Panc1 (cell line): ENCODE measurements at places on chromosomes 6 and 20. TPM values are rescaled to one million over a fixed set of nuclear protein-coding genes. Genes with fewer than 3 reads are reported as not detected.

CST4 gene
- total RNA-seq = not detected

NFYA gene
- 34.7 TPM for total RNA-seq

CRISP3 gene
- total RNA-seq = not detected

RNF182 gene
- total RNA-seq = 22.2 TPM

GRCh38 chr6:154251116-154251515 lies 105.5 kb downstream of the IPCEF1 start:
- 0 out of 2 replicates have a peak, but pooled peaks cover 2% of the 10 kb centered on the region for H3K27me3 ChIP-seq
- no peaks in the 10 kb centered on the region for H3K4me1 ChIP-seq
- no peak for DNase-seq
- H3K27ac ChIP-seq = no peak overlapping the region
- no peak overlapping the region for H3K4me3 ChIP-seq

DNA sequence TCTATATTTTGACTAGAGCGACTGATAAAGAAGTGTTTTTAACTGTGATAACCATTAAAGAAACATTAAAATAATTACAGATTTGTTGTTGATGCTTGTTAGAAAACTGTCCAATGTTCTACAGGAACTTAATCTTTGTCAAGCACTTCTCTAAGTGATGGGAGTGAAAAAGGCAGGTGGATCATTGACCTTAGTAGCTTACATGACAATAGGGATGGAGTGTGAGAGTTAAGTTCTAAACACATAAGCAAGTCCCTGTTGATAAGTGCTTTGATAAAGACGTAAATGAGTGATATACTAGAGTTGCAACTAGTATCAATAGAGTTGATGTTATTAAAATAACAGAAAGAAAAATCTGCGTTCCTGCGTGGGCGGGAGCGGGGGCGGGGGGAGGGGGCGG lies 931.5 kb upstream of the EPHA7 start:
- H3K27me3 ChIP-seq = no peaks in the 10 kb centered on the region
- H3K4me1 ChIP-seq = no peaks in the 10 kb centered on the region
- no peak overlapping the region for H3K4me3 ChIP-seq
- H3K27ac ChIP-seq = no peak overlapping the region
- H3K36me3 ChIP-seq = no peaks in the 10 kb centered on the region

DNA sequence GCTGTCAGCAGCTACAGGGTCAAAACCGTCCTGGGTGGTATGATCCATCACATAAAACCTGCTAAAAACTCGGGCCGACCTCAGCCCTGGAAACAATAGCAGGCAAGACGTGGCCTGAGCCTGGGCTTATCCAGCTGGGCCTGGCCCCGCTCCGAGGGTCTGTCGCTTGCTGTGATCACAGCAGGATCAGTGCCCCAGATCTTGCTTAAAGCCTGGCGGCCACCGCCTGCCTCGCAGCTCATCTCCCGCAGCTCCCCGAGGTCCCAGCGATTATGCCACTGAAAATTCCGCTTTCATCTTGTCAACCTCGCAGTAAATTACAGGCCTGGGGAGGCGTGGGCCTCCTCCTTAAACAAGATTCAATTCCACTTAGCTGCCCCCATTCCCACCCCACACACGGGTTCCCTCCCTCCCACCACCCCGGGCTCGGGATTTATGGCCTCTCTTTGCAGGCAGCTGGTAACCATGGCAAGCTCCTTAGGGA lies 40.1 kb downstream of the CDH22 start:
- H3K4me3 ChIP-seq = no peak overlapping the region
- H3K27ac ChIP-seq = no peak overlapping the region
- DNase-seq = no peak
- peaks cover 7% of the 10 kb centered on the region for H3K27me3 ChIP-seq
- H3K36me3 ChIP-seq = no peaks in the 10 kb centered on the region
- no peaks in the 10 kb centered on the region for H3K4me1 ChIP-seq

DNA sequence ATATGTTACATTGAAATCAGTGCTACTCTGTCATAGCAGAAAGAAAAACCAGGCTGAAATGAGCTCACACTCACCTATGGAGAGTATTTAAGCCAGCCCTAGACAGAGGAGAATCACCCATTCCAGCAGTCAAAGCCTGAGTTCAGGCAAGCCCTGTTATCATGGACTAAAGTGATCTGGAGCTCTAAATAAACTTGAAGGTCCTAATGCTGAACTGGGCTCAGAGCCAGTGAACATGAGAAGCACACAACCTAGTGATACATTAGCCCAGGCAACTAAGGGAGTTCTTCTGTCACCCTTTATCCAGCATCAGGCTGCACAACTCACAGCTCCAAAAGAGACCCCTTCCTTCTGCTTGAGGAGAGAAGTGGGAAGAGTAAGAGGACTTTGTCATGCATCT lies 425.0 kb downstream of the COL12A1 start:
- no peak overlapping the region for H3K4me3 ChIP-seq
- DNase-seq = no peak
- no peaks in the 10 kb centered on the region for H3K27me3 ChIP-seq
- H3K27ac ChIP-seq = no peak overlapping the region
- no peaks in the 10 kb centered on the region for H3K4me1 ChIP-seq
- H3K36me3 ChIP-seq = no peaks in the 10 kb centered on the region

DNA sequence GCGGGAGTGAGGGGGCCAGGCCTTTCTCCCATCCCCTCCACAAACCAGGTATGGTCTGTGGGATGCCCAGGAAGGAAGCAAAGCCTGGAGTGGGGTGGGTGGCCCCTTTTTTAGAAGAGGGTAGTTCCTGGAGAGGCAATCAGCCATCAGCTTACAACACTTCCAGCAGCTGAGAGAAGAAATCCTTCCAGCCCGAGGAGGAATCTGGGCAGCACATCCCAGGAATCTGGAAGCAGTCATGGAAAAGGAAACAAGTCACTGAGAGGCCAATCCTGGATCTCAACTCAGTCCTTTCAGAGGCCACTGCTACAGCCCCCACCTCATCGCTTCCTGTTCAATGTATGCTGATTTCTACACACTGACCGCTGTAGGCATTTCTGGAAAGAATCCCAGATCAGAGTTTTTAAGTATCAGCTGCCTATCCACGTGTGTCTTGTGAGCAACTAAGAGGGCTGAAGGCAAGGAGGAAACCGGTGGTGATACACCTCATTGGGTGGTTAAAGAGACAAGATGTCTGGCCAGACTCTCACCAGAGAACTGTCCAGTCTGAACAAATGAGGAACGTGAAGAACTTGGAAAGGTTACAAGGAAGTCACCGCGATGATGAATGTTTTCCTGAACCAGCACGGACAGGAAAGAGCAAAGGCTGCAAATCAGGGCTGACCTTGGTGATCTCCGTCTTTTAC lies 92.9 kb upstream of the SHLD1 start:
- H3K27me3 ChIP-seq = no peaks in the 10 kb centered on the region
- H3K27ac ChIP-seq = peak overlapping the region; percentile 35
- H3K4me3 ChIP-seq = peak overlapping the region; percentile 26; the same call in 1 of the 2 replicates
- DNase-seq = peak; percentile 76
- no peaks in the 10 kb centered on the region for H3K36me3 ChIP-seq

DNA sequence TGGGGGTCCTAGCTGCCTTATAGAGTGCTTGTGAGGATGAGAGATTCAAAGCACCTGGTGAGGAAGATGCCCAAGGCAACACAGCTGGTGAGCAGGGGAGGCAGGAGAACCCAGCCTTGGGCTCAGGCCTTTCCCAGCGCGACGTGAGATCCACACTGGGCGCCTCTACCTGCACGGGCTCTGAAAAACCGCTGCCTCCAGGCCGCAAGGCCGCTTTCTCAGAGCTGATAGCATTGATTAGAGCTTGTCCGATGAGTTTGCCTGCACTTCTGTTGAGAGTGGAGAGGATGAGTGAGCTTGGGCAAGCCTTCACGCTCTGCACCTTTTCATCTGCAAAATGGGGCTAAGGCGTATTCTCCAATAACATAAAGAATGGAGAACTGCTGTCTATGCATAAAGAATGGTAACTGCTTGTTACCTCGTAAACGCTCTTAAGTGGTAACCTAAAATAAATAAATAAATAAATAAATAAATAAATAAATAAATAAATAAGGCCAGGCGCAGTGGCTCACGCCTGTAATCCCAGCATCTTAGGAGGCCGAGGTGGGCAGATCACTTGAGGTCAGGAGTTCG lies 916 bp downstream of the PABPC1L start:
- H3K4me1 ChIP-seq = peaks cover 6% of the 10 kb centered on the region; the same call in 1 of the 2 replicates
- H3K27me3 ChIP-seq = no peaks in the 10 kb centered on the region
- peak overlapping the region; percentile 89 for H3K27ac ChIP-seq
- DNase-seq = no peak
- H3K36me3 ChIP-seq = peaks cover 15% of the 10 kb centered on the region
- H3K4me3 ChIP-seq = peak overlapping the region; percentile 93

DNA sequence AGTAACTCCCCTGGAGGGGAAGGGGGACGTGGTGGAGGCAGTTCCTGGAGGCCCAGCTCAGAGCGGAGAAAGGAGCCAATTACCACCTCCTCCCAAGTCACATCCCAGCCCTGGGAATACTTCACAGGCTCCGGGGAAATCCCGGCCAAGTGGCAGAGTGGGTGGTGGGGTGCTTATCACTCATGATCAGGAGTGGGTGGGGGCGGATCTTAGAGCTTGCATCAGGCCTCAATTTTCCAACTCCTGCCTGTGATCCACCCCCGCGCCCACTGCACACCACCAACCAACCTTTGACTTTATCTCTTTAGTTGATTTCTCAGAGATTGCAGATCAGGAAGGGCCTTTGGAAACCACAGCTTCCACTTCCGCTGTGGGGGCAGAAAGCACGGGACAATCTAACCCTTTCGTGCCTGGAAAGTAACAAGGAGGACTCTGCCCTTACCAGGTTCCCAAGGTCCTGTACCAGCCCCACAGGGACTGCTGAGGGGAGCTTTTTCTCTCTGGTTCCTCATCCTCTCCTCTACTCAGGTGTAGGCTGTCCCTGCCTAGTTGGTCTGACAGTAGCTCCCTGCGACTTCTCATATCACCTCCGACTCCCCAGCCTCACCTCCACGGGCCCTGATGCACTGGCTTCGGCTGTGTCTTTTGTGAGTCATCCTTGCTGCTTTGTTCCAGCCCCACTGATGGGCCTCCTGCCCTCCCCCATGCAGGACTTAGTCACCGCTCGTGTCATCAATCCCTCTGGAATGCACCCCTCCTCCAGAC lies 24.9 kb upstream of the IER3 start:
- DNase-seq = peak; percentile 93
- peak overlapping the region; percentile 85 for H3K27ac ChIP-seq
- H3K4me1 ChIP-seq = peaks cover 36% of the 10 kb centered on the region
- H3K27me3 ChIP-seq = no peaks in the 10 kb centered on the region
- no peak overlapping the region for H3K4me3 ChIP-seq
- no peaks in the 10 kb centered on the region for H3K36me3 ChIP-seq

DNA sequence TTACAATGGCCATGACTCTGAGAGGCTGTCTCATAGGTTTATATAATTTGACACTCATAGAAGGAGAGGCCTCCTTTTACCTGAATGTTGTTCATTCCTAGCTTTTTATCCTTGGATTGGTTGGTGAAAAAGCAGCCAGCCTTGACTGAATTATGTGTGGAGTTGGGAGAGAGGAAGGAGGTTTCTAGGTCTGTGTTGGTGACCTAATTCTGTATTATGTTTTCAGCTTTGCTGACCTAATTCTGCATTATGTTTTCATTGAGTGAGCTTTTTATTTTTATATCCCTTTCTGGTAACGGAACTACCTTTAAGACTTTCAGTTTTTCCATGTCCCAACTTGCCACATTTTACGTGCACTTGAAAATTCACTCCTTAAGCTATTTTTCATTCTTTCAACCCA lies 59.1 kb upstream of the RNF144B start:
- H3K27ac ChIP-seq = no peak overlapping the region
- no peaks in the 10 kb centered on the region for H3K27me3 ChIP-seq
- H3K36me3 ChIP-seq = no peaks in the 10 kb centered on the region
- no peak for DNase-seq
- H3K4me3 ChIP-seq = no peak overlapping the region
- H3K4me1 ChIP-seq = no peaks in the 10 kb centered on the region; the same call in 1 of the 2 replicates

- H3K36me3 ChIP-seq = no peaks in the 10 kb centered on the region
- DNase-seq = no peak
- H3K4me3 ChIP-seq = no peak overlapping the region
Measured at GRCh38 chr6:124721331-124721730, 240.9 kb upstream of the RNF217 start.

DNA sequence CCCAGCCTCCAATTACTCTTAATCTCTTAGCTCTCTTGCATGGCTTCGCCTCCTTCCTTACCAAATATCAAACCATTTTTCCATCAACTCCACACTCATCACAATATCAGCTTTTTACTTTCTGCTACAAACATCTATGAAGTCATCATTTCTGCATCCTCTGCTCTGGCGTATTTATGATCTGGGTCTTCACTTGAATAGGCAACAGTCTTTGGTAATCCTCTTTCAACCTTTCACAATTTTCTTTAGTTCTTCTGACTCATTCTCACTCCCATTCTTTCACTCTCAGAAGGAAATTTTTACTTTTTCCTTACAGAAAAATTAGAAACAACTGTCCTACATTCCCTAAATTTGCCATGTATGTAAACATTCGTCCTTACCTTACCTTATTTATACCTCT lies 522.4 kb downstream of the HDGFL1 start:
- no peaks in the 10 kb centered on the region for H3K36me3 ChIP-seq
- H3K27ac ChIP-seq = no peak overlapping the region
- DNase-seq = no peak
- H3K4me3 ChIP-seq = no peak overlapping the region

DNA sequence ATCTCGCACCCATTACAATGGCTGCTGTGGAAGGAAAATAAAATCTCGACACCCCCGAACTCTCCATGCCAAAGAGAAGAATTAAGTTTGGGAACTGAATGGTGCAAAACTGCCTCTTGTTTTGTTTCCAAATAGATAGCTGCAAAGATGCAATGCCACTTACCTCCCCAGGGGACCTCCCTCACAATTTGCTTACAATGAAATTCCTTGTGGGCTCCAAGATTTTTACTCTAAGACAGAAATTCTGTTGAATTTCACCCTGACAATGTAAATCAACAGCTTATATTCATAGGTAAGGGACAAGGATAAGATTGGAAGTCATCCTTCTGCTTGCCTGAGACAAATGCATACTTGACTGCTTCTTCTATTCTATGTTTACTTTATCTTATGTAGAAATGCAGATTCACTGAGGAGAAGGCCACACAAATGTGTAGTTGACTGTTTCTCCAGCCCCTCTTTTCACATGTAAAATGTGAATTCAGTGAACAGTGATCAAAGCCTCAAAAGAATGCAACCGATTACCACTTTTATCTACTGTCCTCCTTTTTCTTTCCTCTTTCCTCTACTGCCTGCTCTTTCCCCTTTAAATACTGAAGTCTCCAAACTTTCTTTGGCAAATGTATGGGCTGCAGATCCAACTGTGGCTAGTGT lies 36.6 kb downstream of the ADGRF4 start:
- H3K36me3 ChIP-seq = no peaks in the 10 kb centered on the region
- no peak overlapping the region for H3K27ac ChIP-seq
- H3K4me3 ChIP-seq = no peak overlapping the region
- no peaks in the 10 kb centered on the region for H3K27me3 ChIP-seq

- no peak overlapping the region for H3K4me3 ChIP-seq
- no peaks in the 10 kb centered on the region for H3K4me1 ChIP-seq
- H3K36me3 ChIP-seq = no peaks in the 10 kb centered on the region
- H3K27ac ChIP-seq = no peak overlapping the region
- no peaks in the 10 kb centered on the region for H3K27me3 ChIP-seq
Measured at GRCh38 chr6:152124429-152125074, 317.1 kb downstream of the ESR1 start.
